ENCODE measurements at places on chromosomes 12 and 14.

GRCh38 chr12:19800884-19801283, 361.6 kb downstream of the AEBP2 start:
- peak; percentile 47 for DNase-seq

GRCh38 chr12:28180786-28181185, 9.5 kb upstream of the CCDC91 start:
- peak; percentile 12 for DNase-seq

DNA sequence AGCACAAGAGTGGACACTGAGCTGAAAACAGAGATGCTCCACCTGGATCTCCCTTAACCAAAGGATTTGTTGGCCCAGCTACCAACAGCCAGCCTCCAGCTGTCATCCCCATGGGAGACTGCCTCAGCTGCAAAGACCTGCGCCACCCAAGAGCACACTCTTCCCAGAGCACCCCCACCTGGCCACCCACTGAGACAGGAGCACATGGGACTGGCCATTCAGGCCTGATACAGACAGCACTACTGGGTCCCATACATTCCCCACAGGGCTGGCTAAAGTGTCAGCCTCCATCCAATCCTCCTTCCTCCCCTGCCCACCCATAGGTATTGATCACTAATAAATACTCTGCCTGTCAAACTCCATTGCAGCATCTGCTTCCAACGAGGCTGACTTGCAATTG, 241.5 kb downstream of the BCL11B start:
- DNase-seq, result no peak

GRCh38 chr14:61315313-61315712, 6.1 kb upstream of the PRKCH start:
- no peak for DNase-seq

DNA sequence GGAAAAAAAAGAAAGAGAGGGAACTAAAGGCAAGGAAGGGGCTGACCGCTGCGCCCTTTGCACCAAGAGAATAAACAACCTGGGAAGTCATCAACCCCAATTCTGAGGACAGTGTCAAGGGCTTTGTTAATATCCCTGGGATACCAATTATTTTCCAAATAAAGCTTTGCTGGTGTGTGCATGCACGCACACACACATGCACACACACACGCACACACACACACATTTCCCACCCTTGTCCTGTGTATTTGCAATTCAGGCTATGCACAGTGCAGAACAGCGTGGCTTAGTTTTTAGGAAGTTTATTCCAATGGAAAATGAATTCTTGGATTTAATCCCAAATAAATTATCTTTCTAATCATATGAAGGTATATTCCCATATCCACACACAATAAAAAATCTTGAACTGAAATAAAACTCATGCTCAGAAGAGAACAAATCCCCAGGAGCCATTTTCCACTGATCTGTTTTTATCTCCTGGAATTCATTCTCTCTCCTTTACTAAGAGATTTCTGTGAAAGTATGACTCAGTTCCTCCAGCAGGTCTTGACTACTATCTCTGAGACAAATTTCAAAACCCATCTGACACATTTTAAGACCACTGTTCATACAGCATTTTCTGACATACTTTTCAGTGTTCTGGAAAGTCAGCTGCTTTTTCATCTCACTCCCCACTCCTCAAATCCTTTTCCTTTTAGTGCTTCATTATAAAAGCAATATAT, 334.4 kb upstream of the ATP2B1 start:
- DNase-seq, result peak; percentile 58

GRCh38 chr12:47636908-47637780, 68.7 kb downstream of the RPAP3 start:
- DNase-seq, result peak; percentile 30

DNA sequence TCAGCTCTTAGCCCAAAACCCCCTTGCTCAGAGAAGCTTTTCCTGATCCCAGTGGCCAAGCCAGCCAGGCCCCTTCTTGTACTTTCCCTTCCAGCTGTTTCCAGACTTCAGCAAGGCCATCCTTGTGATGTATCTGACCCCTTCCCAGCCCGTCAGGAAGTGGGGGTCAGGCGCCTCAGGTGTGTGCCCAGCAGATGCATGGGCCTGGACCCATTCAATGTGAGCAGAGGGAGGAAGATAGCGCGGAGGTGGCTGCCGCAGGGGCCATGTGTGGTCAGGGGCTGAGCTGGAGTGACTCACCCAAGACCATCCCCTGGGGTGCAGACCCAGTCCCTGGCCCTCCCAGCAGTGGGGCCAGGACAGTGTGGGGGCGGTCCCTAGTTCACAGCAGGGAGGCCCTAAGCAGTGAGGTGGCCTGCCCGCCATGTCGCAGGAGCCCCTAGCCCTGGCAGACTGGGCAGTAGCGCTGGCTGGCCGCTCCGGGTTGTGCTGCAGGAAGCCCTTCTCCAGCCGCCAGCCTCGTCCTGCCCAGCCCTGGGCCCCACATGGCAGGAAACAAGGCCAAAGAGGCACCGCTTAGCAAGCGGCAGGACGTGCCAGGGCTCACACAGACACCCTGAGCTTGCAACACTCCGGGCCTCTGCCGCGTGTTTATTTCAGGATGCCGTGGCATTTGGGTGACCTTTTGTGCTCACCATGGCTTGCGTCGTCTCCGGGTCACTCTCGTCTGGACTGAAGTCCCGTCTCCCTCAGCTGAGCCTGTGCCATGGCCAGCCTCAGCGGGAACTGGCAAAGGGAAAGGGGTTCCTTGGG, 12.0 kb downstream of the ADSS1 start:
- DNase-seq, result peak; percentile 75

GRCh38 chr14:91140672-91141071, 26.8 kb downstream of the DGLUCY start:
- DNase-seq, result peak; percentile 51

- DNase-seq, result no peak
Measured at GRCh38 chr12:113186666-113187325, 1.3 kb downstream of the RITA1 start.

DNA sequence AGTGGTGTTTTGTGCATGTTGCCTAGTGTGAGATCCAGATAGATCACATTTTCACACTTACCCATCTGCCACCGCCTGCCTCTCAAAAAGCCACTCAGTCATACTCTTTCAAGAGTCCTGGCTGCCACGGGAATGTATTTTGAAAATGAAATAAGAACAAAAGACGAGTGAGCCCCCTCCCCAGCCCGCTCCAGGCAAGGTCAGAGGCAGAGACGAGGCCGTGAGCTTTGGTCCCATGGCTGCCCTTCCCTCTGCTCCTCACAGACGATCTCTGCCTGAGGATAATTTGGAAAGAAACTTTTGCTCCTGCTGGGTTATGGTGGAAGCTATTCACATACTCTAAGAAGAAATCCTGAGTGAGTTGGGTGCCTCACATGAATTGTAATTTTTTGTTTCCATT, 924.3 kb downstream of the BCL11B start:
- no peak for DNase-seq

GRCh38 chr12:53791735-53792326, 40.1 kb upstream of the CISTR start:
- no peak for DNase-seq

DNA sequence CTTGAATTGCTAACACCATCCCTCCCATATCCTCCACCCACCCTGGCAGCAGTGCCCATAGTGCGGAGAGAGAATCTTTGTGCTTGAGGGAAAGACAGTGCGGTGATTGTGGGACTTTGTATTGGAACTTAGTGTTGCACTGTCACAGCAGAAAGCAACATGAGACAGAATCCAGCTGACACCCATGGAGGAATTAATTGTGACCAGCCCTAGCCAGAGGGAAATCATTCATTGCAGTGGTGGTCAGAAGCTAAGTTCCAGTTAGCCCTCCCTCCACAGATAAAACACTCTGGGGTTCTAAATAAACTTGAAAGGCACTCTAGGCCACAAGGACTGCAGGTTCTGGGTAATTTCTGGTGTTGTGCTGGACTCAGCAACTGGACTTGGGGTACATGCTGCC, 1002.6 kb downstream of the TMTC2 start:
- no peak for DNase-seq

DNA sequence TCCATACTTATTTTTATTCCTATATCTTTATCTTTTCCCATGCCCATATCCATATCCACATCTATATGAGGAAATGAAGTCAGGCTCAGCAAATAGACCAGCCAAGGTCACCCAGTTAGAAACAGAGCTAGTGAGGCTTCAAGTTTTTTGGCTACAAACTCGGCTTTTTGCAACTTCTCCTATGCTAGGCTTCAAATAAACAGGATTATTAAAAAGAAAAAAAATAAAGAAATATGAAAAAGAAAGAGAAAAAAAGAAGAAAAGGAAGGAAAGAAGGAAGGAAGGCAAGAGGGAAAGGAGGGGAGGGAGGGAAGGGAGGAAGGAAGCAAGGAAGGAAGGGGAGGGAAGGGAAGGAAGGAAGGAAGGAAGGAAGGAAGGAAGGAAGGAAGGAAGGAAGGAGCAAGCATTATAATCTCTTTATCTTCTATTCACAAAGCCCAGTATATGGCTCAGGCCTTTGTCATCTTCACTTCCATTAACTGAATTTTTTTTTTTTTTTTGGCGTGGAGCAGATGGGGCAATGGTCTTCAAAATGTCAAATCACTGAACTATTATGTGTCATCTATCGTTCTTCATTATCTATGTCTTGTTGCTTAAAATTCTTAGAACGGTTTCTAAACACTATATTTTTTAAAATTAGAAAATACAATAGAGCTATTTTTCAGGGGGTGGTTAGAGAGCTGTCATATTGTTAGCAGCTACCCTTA, 418.2 kb downstream of the VRK1 start:
- DNase-seq, result no peak

DNA sequence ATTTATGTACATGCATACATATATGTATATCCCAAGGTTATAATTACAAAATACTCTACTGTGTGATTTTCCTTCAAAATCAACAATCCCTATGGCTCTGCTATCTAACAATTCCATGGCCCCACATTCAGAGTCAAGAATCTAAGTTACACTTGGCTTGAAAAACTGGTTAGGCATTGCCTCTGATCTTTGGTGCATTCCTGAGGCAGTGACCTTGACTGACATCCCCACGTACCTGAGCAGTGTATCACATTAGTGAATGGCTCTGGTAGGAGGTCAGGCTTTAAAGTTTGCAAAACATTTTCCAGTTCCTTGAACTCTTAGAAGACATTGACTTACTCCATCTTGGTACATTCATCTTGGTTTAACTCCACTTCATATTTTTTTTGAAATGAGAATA, 8.5 kb upstream of the STON2 start:
- no peak for DNase-seq

- DNase-seq, result peak; percentile 77
Measured at GRCh38 chr12:56079723-56080555, at the start of gene ERBB3. Gene ERBB3 (plus strand): TSS chr12:56080165. CDS start chr12:56080301, 136 bp downstream.

DNA sequence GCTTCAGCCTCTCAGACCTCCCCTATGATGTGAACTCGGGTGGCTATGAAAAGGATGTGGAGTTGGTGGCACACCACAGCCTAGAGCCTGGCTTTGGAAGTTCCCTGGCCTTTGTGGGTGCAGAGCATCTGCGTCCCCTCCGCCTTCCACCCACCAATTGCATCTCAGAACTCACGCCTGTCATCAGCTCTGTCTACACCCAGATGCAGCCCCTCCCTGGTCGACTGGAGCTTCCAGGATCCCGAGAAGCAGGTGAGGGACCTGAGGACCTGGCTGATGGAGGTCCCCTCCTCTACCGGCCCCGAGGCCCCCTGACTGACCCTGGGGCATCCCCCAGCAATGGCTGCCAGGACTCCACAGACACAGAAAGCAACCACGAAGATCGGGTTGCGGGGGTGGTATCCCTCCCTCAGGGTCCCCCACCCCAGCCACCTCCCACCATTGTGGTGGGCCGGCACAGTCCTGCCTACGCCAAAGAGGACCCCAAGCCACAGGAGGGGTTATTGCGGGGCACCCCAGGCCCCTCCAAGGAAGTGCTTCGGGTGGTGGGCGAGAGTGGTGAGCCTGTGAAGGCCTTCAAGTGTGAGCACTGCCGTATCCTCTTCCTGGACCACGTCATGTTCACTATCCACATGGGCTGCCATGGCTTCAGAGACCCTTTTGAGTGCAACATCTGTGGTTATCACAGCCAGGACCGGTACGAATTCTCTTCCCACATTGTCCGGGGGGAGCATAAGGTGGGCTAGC, 7.0 kb upstream of the RPS26 start:
- DNase-seq, result no peak

DNA sequence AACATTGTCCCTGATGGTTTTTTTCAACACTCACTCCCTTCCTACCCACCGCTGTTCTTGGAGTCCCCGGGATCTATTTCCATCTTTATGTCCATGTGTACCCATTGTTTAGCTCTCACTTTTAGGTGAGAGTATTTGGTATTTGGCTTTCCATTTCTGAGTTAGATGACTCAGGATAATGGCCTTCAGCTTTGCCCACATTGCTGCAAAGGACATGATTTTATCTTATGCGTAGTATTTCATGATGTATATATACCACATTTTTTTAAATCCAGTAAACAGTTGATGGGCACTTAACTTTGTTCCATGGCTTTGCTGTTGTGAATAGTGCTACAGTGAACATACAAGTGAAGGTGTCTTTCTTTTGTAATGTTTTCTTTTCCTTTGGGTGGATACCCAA, 123.5 kb upstream of the KITLG start:
- peak; percentile 38 for DNase-seq

GRCh38 chr12:83084516-83085234, 398.0 kb downstream of the TMTC2 start:
- no peak for DNase-seq

DNA sequence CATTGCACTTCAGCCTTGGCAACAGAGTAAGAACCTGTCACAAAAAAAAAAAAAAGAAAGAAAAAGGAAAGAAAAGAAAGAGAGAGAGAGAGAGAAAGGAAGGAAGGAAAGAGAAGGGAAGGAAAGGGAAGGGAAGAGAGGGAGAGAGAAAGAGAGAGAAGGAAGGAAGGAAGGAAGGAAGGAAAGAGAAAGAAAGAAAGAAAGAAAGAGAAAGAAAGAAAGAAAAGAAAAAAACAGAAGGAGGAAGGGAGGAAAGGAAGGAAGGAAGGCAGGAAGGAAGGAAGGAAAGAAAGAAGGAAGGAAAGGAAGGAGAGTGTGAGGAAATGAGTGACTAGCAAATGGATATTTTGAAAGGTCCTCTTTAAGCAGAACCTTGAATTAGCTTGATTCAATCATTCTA, 13.3 kb upstream of the CMAS start:
- no peak for DNase-seq

DNA sequence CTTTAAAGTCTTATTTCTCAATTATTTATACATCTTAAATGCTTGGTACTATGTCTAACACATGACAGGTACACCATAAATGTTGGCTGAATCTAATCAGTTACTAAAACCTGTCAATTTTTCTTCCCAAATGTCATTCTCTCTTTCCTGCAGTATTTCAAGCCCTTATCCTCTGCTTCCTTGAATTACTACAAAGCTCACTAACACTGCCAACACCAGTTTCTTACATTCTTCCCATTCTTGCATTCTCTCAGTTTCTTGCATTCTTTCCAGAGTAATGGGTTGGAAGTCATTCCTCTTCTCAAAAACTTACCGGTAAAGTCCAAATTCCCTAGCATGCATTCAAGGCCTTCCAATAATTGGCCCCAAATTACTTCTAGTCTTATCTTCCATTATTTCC, 9.6 kb upstream of the SMARCC2 start:
- DNase-seq, result peak; percentile 52

DNA sequence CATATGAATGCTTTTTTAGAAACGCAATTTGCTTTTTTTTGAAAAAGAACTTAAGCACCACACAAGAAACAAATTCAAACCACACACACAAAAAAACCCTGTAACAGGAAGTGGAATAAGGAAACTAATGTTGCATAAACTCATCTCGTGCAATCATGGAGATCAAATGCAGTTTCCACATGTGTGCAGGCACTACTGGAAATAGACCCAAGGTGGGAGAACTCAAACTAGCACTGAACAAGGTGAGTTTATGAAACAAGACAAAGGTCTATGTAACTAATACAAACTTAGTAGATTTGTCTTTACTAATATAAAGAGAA, 17.5 kb downstream of the NIN start:
- peak; percentile 54 for DNase-seq

All from fibroblast of pulmonary artery (primary cell).